ENCODE measurements at places on chromosomes 16 and 17.
A peak's percentile ranks its signal among the peaks of the same experiment; 100 is the strongest.

DNA sequence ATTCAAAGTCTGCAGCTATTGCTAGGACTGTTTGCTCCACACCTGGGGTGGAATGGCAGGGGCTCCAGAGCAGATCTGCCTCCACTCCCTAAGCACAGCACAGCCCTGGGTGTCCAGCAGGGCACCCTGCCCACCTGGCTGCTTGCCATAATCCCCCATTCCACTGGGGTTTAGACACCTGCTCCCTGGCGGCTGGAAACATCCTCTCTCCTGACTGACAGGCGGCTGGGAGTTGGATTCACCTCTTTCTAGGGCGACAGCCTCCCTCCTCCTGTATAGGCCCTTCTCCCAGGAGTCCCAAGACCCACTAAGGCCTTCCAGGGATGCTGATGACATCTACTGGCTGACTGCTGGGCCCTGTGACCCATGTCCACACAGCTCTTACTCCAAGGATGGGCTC, 18.0 kb downstream of the HDAC5 start:
- DNase-seq = no peak

DNA sequence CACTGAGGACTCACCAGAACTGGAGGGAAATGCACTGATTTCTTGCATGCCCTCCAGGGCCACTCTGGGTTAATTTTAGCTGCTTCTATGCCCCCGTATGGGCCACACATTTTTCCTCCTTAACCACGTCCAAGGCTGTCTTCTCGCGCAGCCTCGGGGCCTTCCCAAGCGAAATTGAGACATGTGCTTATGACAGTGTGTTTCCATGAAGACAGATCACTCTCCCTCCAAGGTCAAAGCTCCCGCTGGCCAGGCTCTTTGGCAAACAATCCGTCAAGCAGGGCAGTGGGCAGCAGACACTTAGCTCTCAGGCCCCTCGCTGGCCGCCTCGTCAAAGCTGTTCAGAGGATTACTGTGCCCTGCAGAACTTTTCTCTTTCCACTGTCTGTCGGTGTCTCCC, 243.0 kb upstream of the N4BP1 start:
- no peak for DNase-seq

DNA sequence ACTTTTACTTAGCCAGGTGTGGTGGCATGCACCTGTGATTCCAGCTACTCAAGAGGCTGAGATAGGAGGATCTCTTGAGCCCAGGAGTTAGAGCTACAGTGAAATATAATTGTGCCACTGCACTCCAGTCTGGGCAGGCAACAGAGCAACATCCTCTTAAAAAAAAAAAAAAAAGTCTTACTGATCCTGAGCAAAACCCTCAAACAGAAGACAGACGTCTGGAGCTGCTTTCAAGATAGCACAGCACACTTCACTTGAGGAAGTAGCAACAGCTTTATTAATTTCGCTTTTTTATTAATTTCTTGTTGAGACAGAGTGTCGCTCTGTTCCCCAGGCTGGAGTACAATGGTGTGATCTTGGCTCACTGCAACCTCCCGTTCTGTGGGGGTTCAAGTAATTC, 10.2 kb upstream of the GGA2 start:
- DNase-seq = peak; percentile 69

GRCh38 chr17:33803199-33803685, 451.8 kb upstream of the CCL2 start:
- DNase-seq = no peak

DNA sequence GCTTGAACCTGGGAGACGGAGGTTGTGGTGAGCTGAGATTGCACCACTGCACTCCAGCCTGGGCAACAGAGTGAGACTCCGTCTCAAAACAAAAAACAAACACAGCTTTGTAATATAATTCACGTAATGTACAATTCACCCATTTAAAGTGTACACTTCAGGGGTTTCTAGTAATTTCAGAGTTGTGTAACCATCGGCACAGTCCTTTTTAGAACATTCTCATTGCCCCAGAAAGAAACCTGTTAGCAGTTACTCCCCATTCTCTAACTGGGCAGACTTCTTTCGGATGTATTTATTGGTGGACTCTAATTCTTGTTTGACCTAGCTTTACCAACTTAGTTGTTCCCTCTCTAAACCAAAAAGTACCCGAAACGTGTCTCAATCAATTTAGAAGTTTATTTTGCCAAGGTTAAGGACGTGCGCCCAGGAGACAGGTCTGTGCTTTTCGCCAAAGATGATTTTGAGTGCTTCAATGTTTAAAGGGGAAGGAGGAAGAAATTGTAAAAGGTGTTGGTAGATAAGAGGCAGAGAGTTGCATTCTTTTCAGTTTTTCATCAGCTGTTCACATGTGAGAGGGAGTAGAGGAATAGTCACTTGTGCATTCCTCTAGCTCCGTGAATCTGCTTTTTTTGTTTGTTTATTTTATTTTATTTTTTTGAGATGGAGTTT, 175.3 kb downstream of the PRKCA start:
- DNase-seq = no peak

- no peak for DNase-seq
Measured at GRCh38 chr16:48704710-48705109, 94.7 kb upstream of the N4BP1 start.

- no peak for DNase-seq
Measured at GRCh38 chr17:74197801-74198200, 5.7 kb upstream of the RPL38 start.
